ENCODE measurements at places on chromosomes 13 and 19. TPM values are rescaled to one million over a fixed set of nuclear protein-coding genes. Genes with fewer than 3 reads are reported as not detected.

Gene IRGC
- total RNA-seq = not detected

Gene S1PR2
- total RNA-seq = 8.4 TPM

DNA sequence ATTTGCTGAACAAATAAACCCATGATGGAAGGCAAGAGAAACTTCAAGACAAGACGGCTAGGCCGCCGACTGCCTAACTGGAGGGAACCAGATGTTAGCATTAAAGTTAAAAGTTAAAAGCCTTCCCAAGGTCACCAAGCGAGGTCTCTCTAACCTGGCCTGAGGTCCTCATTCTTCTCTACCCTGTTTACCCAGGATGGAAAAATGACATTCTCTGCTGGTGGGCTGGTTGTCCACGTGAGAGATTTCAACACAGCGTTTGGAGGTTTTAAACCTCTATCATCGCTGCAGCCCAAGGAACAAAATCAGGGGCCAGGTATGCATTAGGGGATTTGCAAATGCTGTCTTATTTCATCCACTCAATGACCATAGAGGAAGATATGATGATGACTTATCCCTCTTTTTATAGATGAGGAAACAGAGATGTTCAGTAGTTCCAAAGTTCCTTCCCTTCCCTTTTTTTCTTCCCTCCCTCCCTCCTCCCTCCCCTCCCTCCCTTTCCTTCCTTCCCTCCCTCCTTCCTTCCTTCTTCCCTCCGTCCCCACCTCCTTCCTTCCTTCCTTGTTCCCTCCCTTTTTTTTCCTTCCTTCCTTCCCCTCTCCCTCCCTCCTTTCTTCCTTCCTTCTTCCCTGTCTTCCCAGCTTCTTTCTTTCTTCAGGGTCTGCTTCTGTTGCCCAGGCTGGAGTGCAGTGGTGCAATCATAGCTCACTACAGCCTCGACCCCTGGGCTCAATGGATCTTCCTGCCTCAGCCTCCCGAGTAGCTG, 79.7 kb downstream of the INSR start:
- DNase-seq = no peak

DNA sequence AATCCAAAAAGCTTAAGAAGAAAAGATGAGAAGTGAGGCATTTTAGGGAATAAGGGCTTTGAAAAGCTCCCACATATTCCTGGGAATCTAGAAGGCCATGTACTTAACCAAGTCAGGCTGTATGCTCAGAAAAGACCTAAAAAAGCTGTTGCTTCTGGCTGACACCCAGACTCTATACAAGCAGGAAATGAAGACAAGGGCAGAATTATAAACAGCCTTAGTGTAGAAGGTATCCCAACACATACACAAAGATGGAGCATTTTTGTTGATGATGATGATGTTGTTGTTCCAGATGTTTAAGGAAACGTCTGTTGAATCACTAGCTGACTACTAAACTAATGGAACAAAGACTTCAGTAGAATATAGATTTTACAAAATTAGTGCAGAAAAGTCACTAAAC, 26.1 kb upstream of the N4BP2L1 start:
- DNase-seq = no peak

- DNase-seq = no peak
Measured at GRCh38 chr19:50823389-50824042, at the start of gene KLK1. KLK1 (minus strand) TSS chr19:50823787; CDS start chr19:50823748, 39 bp downstream.

- DNase-seq = no peak
Measured at GRCh38 chr13:113991191-113991669, 17.4 kb upstream of the C13orf46 start.

DNA sequence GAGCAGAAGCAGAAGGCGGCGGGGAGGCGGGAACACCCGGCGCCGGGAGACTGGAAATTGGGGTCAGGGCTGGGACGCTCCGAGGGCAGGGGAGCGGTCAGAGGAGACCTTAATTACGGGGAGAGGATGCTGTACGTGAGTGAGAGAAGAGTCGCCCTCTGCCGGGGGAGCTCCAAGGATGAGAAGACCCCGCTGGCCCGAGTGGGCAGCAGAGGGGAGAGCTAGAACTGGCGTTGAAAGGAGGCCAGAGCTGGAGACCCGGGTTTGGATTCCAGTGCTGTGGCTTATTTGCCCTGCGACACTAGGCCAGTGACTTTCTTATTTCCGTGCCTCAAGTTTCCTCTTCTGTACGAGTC, 536 bp downstream of the FAM32A start:
- DNase-seq = no peak

DNA sequence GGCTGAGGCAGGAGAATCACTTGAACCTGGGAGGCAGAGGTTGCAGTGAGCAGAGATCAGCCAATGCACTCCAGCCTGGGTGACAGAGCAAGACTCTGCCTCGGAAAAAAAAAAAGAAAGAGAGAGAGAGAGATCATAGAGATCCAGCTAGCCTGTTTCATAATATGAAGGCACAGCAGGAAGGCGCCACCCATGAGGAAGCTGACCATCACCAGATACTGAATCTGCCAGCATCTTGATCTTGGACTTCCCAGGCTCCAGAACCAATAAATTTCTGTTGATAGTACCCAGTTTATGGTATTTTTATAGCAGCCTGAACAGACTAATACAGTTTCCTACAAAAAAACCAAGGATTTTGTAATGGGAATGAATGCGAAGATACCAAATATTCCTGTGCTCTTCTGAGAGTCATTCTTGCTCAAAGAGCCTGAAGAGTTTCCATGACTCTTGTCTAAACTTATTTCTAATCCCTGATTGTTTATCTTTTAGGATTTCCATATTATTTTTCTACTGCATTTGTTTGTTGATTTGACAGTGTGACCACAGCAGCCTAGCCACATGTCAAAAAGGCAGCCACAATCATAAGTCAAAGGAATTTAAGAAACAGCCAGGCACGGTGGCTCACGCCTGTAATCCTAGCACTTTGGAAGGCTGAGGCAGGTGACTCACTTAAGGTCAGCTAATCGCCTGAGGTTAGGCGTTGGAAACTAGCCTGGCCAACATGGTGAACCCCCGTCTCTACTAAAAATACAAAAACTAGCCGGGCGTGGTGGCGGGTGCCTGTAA, 37.7 kb upstream of the PDCD5 start:
- no peak for DNase-seq

DNA sequence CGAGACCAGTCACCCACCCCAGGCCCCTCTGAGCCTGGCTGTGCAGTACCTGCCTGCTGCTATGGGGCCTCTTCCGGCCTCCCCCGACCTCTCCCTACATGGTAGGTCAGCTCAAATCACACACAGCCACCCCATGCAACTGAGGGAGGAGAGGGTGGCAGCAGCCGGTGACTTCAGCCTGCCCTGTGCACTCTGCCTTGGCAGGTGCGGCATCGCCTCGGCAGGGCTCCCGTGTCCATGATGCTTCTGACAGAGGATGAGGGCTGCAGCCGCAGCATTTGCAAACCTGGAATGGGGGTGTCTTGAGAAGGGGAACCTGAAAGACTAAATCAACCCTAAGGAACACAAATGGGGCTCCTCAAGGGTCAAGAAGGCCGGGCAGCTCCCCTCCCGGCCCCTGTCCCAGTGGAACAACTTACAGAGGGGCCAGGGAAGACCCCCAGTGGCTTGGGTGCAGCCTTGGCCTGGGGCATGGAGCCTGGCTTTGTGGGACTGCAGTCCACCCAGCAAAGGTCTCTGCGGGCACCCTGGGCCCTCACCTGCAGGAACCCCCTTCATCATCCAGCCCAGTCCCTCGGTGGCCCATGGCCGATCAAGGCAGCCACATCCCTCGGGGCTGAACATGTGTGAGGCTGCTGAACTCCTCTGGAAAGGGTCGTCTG, 6.7 kb downstream of the TEX29 start:
- no peak for DNase-seq

All from Right ventricle myocardium inferior (tissue), 1 donor.